LoVo (cell line): ENCODE measurements at places on chromosomes 12 and 14.
A peak's percentile ranks its signal among the peaks of the same experiment; 100 is the strongest.

DNA sequence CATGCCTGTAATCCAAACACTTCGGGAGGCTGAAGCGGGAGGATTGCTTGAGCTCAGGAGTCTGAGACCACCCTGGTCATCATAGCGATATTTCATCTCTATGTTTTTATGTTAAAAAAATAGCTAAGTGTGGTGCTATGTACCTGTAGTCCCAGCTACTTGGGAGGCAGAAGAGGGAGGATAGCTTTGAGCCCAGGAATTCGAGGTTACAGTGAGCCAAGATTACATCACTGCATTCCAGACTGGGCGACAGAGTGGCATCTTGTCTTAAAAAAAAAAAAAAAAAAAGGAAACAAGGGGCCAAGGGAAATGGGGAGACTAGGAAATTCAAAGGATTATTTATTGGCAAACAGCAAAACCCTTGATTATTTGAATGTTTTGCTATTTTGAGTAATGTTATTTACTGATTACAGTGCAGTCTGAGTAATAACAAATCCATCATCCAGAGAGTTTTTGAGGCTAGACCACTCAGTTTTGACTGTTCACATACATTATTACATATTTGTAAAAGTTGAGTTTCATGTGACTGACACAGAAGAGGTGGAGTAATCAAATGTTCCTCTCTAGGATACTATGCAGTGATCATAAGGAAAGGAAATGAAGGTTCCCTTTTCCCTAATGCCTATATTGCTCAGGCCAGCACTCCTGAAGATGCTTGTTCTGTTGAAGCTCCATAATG lies 40.8 kb downstream of the PRKCH start:
- no peak for DNase-seq

- no peak for DNase-seq
Measured at GRCh38 chr12:107449891-107450290, 235.7 kb upstream of the PWP1 start.

DNA sequence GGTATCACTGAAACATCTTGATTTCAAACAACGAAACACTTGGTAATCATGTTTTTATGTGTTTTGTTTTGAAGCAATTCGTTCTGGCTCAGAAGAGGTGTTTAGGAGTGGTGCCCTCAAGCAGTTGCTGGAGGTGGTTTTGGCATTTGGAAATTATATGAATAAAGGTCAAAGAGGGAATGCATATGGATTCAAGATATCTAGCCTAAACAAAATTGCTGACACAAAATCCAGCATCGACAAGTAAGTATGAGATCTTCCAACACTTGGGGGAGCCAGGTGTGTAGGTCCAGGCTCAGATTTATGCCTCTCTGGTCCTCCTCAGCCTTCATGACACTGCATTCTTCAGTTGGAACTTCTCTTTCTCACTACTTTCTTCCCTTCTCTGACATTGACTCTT lies 110.1 kb downstream of the GPR135 start:
- DNase-seq: no peak

GRCh38 chr12:96710127-96710745 lies 196.8 kb upstream of the NEDD1 start:
- no peak for DNase-seq

DNA sequence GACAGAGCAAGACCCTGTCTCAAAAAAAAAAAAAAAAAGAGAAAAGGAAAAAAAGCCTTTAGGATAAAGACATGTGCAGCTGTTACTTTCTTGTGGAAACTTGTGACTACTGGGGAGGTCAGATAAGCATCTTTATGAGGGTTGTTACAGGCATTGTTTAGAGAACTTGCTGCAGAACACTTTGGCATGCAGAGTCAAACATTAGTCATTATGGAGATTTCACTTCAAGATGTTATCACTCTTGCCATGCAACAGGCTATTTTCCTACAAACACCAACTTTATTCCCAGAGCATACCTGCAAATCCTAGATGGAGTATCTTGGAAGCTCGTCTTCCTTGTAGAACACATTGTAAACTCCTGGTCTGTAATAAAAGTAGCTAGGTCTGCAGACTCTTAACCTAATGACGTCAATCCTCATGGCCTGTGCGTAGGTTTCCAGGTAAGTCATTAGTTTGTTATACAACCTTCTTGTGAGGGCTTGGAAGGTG lies 36.3 kb upstream of the WDR89 start:
- peak; percentile 82 for DNase-seq

DNA sequence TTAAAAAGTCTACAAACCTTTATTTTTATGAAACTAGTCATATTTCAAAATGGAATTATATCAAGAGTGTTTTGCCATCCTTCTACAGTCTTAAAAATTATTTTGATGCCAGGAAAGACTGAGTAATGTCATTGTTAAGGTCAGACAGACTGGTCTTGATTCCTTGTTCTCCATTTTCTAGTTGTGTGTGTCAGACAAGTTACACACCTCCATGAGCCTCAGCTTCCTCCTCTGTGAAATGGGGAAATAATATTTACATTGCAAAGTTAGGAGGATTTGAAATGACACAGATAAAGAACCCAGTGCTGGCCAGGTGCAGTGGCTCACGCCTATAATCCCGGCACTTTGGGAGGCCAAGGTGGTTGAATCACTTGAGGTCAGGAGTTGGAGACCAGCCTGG lies 47.4 kb upstream of the ELK3 start:
- DNase-seq: no peak

- DNase-seq: no peak
Measured at GRCh38 chr12:102454808-102455760, 25.3 kb downstream of the IGF1 start.

- no peak for DNase-seq
Measured at GRCh38 chr12:9730591-9730990, 2.3 kb downstream of the CLECL1 start.

DNA sequence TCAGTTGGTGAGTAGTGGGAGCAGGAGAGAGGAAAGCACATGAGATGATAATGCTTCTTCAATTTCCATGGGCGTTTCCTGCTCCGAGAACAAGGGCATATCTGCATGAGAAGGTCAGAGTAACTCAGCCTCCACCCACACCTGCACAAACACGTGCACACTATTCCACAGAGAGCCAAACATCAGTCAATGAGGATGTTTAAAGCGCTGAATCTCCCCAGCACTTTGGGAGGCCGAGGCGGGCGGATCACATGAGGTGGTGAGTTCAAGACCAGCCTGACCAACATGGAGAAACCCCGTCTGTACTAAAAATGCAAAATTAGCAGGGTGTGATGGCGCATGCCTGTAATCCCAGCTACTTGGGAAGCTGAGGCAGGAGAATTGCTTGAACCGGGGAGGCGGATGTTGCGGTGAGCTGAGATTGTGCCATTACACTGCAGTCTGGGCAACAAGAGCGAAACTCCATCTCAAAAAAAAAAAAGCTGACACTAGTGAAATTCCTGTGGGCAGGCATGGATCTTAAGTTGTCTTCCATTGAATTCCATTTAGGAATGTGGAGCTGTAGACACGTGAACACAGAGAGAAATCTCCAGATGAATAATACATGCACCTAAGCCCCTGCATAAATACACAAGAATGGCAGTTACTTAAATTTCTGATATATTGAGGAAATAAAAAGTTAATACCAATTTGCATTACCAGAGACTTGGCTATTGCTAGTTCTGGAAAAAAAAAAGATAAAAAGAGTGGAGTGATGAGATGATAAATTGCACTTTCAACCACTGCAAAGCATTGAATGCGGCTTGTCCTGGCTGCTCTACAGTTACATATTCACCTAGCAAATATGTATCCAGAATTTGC lies 1097.4 kb upstream of the TMEM132C start:
- no peak for DNase-seq

- DNase-seq: no peak
Measured at GRCh38 chr12:66934302-66935062, 255.6 kb upstream of the GRIP1 start.

- no peak for DNase-seq
Measured at GRCh38 chr14:102748806-102749205, 28.4 kb upstream of the TRAF3 start.

- no peak for DNase-seq
Measured at GRCh38 chr14:100674428-100674827, 52.3 kb upstream of the DLK1 start.

DNA sequence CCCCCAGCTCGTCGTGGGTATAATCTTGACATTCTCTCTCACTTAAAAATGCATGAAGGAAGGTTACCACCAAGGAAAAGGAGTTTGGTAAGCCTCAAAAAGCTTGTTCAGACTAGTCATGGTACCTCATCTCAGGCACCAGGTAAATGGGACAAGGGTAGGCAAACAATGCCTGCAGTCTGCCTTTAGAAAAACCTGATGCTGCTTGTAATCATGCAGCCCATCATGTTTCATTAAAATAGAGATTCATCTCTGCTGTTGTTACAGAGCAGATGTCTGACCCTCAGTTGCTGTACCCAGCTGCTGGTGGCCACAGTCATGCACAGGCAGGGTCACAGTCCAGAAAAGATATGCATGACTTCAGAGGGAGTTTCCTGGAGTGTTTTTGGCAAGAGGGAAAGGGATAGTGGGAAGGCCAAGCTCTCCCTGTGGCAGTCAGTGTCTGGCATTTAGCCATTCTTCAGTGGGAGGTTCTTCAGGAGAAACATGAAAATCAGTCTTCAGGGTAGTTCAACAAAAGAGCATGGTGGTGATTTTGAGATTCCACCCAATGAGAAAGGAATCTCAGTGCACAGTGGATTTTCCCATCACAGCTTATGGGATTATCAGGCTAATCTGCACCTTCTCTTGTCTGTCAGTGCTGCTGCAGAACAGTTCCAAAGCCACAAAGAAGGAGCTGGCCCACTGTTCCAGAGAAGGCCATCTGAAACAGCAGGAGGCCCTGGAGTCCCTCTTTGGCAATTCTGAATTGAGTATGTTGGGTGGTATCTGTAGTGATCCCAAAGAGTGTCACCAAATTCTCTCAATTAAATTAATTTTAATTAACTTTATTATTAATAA lies 202.7 kb upstream of the FRMD6 start:
- no peak for DNase-seq

DNA sequence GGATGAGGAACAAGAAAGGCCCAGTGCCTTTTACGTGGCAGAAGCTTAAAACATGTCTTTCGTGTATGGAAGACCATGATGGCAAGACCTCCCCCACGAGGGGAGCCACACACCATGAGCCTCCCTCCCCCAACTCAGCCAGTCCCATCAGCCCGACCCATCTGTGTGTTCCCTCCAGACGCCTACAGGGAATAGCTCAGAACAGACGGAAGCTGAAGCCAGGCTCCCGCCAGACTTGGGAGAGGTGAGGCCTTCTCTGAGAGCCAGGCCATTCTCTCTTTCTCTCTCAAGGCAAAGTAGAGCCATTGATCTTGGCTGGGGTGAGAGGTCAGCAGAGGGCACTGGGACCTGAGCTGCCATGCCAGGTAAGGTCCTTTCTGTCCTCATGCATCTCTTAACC lies 9.5 kb downstream of the REM2 start:
- no peak for DNase-seq

GRCh38 chr12:20434996-20435395 lies 66.7 kb downstream of the PDE3A start:
- no peak for DNase-seq

GRCh38 chr14:77309131-77309530 lies 11.6 kb downstream of the POMT2 start:
- DNase-seq: no peak
